ENCODE measurements at places on chromosomes 13 and 19.

DNA sequence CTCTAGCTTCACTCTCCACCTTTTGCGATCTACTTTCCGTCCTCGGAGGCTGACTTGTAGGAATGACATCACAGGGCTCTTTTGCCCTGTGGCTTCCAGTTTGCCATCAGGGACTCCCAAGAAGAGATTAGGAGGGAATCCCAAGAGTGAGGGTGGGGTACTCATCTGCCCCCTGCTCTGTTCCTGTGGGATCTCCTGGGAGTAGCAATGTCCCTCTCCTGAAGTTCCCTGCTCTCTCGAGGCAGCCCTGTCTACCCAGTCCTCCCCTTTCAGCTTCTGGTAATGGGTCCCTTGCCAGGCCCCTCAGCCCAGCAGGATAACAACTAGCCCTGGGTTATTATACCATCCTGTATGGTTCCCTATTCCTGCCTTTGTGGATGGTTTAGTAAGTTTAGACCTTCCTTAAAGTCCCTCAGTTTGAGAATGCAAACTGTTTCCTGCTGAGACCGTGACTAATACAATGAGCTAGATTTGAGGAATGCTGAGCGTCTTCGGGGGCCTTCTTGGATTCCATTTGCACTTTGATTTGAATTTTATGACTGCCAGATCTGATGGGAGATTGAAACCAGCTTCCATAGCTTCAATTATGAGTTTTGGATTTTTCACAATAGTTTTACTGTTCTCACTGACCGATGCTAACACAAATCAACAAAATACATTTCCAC is 73.7 kb upstream of the IPO5 start:
- DNase-seq = no peak

DNA sequence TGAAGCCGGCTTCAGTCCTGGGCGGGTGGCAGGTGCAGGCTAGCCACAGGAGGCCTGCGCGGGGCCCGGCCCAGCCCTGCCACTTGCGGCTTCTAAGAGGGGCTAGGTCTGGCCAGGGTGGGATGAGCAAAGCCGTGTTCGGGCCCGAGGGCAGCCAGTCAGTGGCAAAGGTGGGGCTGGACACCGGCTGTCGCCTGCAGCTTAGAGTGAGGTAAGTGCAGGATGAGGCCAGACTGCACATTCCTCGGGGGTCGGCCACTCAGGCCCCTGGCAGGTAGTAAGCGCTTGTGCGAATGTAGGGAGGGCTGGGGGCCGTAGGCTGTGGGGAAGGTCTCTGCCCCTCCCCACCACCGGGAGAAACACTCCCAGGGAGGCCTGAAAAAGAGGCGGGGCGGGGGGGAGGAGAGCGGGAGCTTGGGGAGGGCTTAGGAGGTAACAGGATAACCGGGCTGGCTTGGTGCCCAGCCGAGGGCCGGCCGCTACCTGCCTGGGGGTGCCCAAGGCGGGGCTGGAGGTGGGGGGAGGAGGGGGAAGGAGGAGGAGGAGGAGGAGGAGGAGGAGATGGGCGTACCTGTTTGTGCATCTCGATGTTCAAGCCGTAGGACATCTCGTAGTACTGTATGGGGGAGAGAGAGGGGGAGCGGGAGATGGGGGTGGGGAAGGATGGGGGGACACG is 6.4 kb downstream of the TLE5 start:
- no peak for DNase-seq

DNA sequence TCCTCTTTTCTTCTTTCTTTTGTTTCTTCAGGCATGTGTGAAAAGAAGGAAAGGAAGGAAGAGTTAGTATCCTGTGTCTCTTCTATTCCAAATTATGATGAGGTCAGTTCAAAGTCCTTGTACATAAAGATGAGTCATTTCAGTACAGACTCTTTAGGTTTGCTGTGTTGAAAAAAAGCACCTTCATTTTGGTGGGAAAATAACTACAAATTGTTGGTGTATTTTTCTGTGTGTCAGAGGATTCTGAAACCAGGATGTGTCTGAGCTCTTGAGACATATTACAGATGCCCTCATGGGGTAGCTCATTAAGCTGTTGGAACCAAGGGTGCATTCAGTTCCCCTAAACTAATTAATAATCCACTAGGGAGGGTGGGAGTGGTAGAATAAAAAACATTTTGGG is 5.8 kb upstream of the HSPH1 start:
- no peak for DNase-seq

DNA sequence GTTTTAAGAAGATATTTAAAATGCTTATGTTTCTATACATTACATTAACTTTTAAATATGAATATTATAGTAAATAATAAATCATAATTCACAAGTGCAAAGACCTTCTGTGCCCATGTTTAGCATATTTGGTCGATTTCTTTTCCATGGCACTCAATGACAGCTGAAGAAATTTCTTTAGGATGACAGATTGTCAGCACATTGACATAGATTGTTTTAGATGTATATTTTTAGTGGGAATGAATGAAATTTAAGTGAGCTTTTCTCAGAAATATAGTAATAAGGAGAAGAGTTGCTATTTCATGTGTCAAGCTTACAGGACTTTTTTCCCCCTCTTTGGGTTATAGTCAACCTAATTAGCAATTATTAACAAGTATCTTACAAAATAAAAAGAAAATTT is 256.5 kb downstream of the SHISA2 start:
- DNase-seq = no peak

DNA sequence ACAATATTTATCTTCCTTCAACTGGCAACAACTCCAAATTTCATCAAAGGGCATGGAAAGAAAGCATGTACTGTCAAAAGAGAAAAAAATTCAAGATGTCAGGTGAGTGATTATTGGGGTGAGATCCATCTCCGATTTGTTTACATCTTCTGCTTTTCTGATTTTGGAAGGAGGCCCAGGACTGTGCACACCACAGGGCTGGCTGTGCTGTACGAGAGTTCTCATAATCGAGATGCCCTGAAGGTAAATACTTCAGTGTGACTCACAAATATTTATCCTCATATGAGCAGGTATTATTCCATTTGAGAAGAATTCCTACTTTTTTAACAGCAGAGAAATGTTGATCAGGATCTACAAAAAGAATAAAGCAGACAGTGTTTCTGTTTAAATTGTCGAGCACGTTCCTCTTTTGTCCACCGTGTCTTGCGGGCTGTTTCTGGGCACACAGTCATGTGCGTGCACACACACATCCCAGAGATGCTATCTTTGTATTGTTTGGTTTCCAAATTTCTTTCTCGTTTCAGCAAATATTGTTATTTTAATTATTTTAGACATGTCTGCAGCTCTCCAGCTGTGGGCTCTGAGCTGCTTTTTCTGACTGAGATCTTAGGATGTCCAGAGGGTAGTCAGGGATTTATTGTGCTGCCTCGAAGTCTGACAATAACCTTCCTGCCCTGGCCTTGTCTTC is 103.8 kb downstream of the KL start:
- DNase-seq = no peak

DNA sequence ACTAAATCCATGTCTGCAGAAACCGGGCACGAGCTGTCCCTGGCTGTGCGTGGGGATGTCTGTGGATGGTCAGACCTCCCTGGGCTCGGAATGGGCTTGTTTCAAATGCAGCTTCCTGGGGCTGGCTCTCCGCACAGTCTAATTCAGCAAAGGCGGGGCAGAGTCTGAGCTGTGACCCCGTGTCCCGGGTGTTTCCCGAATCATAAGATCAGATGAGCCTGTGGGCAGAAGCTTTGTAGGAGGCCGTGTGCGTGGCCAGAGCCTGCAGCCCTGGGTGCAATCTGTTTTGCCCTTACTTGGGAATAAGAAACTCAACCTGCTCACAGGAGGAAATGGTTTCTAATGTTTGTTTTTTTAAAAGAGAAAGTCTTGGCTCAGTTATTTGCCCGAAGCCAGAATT is 13.9 kb upstream of the GNA11 start:
- DNase-seq = no peak

- DNase-seq = peak; percentile 16
These were observed 1.3 kb upstream of the CEACAM6 start for GRCh38 chr19:41753936-41754529.

DNA sequence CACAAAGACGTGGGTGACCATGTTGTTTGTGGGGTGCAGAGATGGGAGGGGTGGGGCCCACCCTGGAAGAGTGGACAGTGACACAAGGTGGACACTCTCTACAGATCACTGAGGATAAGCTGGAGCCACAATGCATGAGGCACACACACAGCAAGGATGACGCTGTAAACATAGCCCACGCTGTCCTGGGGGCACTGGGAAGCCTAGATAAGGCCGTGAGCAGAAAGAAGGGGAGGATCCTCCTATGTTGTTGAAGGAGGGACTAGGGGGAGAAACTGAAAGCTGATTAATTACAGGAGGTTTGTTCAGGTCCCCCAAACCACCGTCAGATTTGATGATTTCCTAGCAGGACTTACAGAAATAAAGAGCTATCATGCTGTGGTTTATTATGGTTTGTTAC is 5.6 kb downstream of the KLK2 start:
- DNase-seq = no peak

GRCh38 chr13:42348576-42348975 is 76.6 kb downstream of the AKAP11 start:
- no peak for DNase-seq

DNA sequence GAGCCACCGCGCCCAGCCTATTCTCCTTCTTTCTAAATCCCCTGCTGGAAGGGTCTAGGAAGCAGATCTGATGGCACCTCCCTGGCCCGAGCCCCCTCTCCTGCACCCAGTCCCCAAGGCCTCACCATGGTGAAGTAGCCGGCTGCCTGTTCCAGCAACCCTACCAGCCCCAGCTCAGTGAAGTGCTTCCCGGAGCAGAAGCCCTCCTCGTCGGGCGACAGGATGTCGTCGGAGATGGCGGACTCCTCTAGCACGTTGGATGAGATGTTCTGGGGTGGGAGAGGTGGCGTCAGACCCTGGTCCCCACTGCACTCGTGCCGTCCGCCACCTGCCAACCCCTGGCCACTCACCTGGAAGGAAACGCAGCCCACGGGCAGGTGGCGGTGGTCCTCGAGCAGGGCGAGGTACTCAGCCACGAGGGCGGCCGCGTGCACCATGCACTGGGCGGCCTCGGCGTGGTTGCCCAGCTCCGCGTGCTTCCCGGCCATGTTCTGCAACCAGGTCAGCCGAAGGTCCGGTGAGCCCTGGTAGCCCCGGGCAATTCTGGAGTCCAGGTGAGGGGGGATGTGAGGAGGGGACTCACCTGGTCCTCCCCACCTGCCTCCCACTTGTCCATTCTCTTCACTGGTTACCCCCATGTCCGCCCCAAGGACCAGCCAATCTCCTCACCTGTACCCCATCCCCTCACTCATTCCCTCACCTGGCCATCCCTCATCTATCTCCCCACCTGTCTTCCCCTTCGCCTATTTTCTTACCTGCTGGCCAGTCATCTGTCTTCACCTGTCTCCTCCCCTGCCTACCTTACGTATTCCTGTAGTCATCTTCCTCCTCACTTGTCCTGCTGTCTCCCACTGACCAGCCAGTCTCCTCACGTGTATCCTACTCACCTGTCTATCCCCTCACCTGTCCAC is 11.5 kb upstream of the KANK2 start:
- no peak for DNase-seq

- no peak for DNase-seq
These were observed 44.7 kb upstream of the ZNF30 start for GRCh38 chr19:34881982-34882381.

GRCh38 chr13:97311956-97312355 is 89.8 kb downstream of the MBNL2 start:
- no peak for DNase-seq

DNA sequence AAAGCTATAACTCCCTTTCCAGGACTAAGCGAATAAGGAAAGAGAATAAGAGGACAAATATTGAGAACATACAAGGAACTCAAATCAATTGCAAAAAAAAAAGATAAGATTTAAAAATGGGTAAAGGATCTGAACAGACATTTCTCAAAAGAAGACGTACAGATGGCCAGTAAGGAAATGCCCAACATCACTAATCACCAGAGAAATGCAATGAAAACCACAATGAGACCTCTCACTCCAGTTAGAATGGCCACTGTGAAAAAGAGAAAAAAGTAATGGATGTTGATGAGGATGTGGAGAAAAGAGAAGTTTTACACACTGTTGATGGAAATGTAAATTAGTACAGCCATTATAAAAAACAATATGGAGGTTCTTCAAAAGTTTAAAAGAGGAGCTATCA is 63.8 kb downstream of the VWA8 start:
- no peak for DNase-seq

DNA sequence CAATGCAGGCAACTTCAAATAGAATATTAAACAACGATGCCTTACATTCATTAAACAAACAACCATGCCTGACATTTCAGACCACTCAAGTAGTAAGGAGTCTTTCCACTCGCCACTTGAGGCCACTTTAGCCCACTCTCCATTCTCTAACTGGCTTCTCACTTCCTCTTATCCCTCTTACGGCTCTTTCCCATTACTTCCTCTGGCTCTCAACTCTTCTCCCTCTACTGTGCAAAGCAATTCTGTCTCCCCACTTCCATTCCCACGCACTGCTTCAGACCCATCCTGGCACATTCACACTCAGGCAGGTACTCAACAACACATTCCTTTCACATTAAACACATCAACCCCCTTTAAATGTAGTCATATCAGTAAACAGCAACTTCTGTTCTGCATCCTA is 229.8 kb upstream of the IPO5 start:
- DNase-seq = no peak

DNA sequence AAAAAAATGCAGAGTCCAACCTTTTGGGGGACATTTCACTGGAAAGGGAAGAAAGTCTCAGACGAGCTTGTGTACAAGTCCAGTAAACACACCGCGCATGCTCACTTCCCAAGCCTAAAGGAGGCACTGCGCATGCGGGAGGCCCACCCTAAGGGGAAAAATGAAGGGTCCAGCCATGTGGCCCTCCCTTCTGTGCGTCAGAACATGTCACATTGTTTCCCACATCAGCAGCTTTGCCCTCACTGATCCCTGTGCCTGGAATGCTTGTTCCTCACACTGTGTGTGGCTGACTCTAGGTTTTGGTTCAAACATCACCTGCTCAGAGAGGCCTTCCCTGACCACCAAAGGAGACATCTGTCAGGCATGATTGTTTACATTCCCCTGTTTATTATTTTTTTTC is 4.4 kb downstream of the ELSPBP1 start:
- DNase-seq = no peak

Data from midbrain (tissue), 1 donor.